ENCODE measurements at places on chromosomes 2 and 18.

GRCh38 chr2:54403512-54404238, 52.5 kb upstream of the SPTBN1 start:
- DNase-seq: no peak

- DNase-seq: no peak
Measured at GRCh38 chr2:42769583-42770287, 5.8 kb upstream of the OXER1 start.

DNA sequence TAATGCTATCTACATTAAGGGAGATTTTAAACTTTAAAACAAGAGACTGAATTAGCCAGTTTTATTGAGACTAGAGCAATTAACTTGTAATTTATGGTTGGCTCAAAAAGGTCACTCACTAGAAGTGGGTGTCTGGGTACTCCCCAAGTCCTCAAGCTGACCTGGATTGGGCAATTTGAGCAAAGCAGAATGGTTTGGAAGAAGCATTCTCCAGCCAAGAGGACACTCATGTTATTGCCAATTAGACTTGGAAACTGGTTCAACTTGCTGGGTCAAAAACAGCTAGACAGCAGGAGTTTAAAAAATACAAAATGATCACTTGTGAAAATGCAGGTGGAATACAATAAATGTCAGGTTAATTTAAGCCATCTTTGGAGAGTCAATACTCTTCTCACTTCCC, 29.5 kb upstream of the MYO1B start:
- DNase-seq: no peak

GRCh38 chr2:112293636-112294401, 18.4 kb downstream of the ZC3H6 start:
- no peak for DNase-seq

GRCh38 chr2:158487419-158487818, 30.7 kb downstream of the PKP4 start:
- peak; percentile 28 for DNase-seq

DNA sequence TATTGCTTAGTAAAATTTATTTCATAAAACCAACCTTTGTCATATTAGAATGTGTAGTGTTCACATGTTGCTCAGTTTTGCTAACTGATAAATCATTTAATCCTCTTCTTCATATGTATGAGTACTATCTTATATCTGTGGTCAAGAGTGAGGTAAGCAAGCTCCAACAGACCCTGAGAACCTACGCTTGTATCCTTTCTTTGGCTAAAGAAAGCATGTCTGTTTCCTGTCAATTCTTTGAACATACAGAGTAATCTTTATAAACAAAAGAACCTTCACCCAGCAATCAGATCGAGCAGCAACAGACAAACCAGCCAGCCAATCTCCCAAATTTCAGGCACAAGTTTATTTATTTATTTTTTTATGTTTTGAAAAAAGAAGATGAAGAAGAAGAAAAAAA, 6.4 kb downstream of the ADCYAP1 start:
- DNase-seq: no peak

- DNase-seq: no peak
Measured at GRCh38 chr2:240519396-240520129, 38.2 kb downstream of the ANKMY1 start.

DNA sequence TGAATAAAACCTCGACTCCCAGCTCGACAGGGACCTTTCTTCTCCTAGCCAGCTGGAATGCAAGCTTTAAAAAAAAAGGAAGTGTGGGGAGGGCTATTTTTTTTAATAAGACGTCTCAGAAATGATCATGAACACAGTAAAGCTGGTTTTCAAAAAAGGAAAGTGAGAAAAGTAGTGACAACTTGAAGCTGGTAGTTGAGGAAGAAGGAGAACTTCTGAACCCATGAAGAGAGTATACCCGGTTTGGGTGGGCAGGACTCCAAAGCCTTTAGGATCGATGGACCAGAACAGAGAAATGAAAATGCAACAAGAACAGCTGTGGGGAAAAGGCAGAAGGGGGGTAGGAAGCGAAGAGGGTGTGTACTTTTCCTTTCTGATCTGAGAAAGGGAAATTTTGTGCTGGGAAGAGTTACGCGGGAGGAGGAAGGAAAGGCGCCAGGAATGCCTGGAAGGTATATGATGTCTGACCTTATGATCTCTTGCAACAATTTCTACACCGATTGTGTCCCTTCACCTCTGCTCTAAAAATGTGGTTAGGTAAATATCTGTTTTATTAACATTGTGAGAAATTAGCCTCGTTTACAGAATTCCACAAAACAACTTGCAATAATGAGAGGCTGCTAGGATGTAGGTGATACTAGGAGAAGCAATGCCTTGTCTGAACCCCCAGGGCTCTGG, 22.6 kb upstream of the CYP1B1 start:
- no peak for DNase-seq

- no peak for DNase-seq
Measured at GRCh38 chr2:23485841-23486683, 101.1 kb downstream of the KLHL29 start.

GRCh38 chr2:222606306-222606705, 49.6 kb downstream of the FARSB start:
- no peak for DNase-seq

DNA sequence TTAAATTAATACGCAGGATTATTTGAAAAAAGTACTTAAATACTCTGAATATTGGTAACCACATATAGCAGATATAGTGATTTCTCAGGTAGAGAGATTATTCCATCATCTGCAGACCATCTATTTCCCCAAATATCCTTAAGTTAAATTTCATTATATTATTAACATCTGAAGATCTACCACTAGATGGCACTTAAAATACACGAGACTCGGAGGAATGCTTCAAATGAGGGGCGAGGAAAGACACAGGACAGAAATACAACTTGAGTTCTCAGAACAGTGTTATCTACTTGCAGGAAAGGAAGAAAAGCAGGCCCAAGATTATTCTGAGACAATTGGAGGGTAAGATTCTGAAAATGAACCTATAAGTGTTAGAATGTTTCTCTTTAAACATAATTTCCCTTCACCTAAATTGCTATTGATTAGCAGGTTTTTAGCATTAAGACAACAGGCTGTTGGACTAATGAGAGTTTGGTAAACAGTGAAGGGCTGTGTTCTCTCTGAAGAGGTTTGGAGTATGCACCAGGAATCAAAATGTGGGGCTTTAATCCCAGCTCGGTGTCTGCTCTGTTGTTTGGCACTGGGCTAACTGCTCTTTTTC, 76.9 kb upstream of the GCFC2 start:
- peak; percentile 21 for DNase-seq

GRCh38 chr2:240443891-240444301, 8.4 kb downstream of the GPC1 start:
- no peak for DNase-seq

GRCh38 chr2:67135208-67135607, 261.9 kb upstream of the ETAA1 start:
- DNase-seq: no peak

- no peak for DNase-seq
Measured at GRCh38 chr18:24395049-24395795, 2.4 kb downstream of the OSBPL1A start.

- no peak for DNase-seq
Measured at GRCh38 chr2:200319548-200320337, 13.2 kb downstream of the SPATS2L start.

DNA sequence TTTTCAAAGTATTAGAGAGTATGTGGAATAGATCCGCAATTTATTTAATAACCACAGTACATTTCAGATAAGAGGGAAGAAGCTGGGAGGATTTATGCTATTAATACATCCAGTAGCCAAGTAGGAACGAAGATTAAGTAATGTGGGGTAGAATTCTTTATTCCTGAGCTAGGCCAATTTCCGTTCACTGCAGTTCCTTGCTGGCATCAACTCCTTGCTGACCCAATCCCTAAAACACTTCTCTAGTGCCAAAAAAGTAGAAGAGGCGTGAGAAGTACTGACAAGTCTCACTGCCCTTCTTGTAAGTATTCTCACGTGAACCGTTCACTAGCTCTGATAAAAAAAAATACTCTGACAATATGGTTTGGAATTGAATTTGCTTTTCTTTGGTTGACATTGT, 211.4 kb downstream of the EPHA4 start:
- DNase-seq: no peak

- DNase-seq: no peak
Measured at GRCh38 chr2:119692954-119693353, 14.0 kb downstream of the TMEM177 start.

DNA sequence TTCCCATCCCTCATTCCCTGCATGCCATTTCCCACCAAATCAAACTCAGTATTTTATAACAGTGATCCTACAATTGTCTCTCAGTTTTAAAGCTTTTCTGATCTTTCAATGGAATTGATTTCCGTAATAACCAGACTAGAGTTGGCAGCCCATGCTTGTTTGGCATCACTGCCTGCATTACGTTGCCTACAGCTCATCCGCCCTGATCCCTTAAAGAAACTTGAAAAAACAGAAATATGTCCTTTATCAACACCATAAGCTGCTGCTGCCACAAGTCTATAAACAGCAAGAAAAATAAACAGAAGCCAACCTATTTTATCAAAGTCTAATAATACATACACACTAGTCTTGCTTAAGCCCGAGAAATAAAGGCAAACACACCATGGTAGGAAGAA, 331.0 kb downstream of the METTL4 start:
- no peak for DNase-seq

- DNase-seq: no peak
Measured at GRCh38 chr2:163734401-163734800, 1.4 kb downstream of the FIGN start.

- DNase-seq: peak; percentile 64
Measured at GRCh38 chr2:113370478-113371091, 66.9 kb upstream of the ZNG1B start.

- DNase-seq: no peak
Measured at GRCh38 chr2:58558881-58559280, 317.8 kb upstream of the FANCL start.

DNA sequence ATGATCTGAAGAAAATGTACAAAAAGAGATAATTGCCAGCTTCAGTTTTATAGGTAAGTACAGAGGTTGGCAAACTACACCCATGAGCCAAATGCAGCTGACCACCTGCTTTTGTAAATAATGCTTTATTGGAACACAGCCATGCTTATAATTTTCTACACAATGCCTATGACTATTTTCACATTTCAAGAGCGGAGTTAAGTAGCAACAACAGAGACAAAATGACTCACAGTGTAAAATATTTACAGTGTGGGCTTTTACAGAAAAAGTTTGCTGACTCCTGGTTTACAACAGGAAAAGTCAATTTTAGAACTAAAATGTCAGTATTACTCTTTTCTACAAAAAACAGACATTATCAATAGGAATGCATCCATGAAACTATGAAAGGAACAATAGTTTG, 26.0 kb downstream of the CWC22 start:
- DNase-seq: peak; percentile 75

DNA sequence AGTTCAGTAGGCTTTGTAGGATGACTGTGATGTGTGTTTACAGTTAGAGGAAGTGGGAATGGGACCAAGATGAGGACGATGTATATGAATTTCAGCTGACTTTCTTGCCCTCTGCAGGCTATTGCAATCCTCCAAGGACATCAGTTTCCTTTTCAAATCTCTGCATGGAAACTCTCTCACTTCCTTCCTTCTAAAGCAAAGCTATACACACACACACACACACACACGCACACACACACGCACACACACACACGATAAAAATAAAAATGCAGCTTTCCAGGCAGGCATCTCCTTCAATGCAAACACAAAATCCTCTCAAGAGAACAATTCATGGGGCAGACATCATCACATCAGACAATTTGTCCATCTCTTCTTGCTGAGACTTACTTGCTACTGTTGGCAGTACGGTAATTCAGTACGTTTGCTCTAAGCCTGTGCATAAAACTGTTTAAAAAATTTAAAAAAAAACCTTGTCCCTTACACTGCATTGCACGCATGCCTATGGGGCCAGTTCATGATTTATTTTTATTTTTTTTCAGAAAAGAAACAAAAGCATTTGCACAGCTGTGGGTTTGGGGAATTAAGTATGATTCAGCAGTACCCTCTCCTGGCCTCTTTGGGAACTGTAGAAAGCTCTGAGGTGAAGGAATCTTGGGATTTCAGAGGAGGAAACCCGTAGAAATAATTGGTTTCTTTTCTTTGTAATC, 27.1 kb upstream of the ICOS start:
- peak; percentile 67 for DNase-seq

DNA sequence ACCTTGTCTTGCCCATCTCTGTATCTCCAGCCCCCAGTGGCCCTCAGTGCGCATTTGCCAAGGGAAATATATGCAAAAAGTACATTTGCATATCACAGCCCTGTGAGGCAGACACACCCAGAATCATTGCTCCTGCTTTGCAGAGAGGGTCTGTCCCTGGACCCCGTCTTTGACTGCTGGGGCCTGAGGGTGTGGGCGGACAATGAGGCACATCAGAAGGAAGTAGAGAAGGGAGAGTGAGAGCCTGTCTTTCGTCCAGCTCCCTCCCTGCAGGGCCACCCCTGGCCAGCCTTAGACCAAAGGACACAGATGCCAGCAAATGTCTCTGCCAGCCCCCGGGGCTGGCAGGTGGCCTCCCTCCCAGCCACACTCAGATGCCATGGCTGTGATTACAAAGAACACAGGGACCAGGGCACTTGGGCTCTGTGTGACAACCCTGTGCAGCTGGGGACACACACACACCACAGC, 516.2 kb upstream of the MYT1L start:
- no peak for DNase-seq

DNA sequence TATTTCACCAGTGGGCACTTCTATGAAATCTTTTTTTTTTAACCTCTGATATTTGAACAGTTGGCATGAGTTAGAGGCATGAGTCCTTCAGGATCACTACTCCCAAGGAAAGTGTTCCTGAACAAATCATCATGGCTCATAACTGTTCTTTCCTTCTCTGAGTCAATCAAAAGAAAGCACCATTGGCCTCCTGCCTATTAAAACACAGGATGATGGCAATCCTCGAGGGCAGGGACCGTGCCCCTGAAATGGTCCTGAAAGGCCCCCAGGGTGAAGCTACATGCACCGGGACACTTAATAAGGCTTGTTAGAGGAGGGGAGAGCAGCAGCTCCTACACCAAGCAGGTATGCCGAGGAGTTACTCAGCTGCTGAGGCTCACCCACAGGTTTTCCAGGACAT, 43.5 kb downstream of the SLC14A2 start:
- DNase-seq: no peak

DNA sequence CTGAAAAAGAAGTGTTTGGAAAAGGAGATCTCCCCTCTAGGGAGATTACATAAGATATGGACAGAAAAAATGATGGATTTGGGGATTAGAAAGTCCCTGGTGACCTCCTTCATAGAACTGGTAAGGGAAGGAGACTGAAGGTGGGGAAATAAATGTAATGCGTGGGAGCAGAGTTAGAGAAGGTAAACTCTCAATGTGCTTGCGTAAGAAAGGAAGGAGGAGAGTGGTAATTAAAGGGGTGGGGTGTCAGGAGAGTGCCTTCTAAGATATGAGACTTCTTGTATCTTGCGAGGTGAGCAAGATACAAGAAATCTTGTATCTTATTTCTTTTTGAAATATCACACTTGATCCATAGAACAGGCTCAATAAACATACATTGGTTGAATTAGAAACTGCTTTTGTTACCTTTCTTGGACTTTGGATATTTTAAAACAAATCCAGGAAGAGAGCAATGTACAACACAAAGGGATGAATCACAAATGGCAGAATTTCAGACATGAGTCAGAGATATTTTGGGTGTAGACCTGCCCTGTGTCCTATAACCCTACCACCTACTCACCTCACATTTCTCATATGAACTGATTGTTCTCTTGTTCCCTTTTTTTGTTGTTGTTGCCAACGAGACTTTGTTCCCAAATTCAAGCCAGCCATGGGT, 342.4 kb downstream of the INSIG2 start:
- DNase-seq: peak; percentile 66
